ENCODE measurements at places on chromosomes 3 and 15. TPM values are rescaled to one million over a fixed set of nuclear protein-coding genes. Genes with fewer than 3 reads are reported as not detected.

- no peak for DNase-seq
- H3K36me3 ChIP-seq: no peaks in the 10 kb centered on the region
- peaks cover 11% of the 10 kb centered on the region for H3K4me1 ChIP-seq
Observed at GRCh38 chr15:44535092-44535491, 1.9 kb upstream of the EIF3J start.

The EIF4E3 gene
- total RNA-seq: 19.3 TPM

DNA sequence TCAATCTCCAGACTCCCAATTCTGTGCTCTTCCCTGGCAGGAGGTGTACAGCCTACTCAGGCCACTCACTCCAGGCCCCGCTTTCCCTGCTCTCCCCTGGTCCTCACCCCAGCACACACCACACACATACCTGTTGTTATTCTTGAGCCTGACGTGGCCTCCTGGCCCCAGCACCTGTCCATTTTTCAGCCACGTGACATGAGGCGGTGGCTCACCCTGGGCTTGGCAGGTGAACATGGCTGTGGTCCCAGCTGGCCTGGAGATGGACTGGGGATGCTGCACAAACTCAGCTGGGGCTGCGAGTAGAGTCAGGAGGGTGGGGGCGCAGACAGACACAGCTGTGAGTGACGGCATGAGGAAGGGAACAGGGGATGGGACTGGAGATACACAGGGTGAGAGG lies 27.3 kb downstream of the RNU5B-1 start:
- no peak for DNase-seq
- no peaks in the 10 kb centered on the region for H3K36me3 ChIP-seq
- no peaks in the 10 kb centered on the region for H3K27me3 ChIP-seq
- H3K4me1 ChIP-seq: no peaks in the 10 kb centered on the region
- H3K4me3 ChIP-seq: no peak overlapping the region
- H3K27ac ChIP-seq: no peak overlapping the region

The SERPINI2 gene
- total RNA-seq: not detected

DNA sequence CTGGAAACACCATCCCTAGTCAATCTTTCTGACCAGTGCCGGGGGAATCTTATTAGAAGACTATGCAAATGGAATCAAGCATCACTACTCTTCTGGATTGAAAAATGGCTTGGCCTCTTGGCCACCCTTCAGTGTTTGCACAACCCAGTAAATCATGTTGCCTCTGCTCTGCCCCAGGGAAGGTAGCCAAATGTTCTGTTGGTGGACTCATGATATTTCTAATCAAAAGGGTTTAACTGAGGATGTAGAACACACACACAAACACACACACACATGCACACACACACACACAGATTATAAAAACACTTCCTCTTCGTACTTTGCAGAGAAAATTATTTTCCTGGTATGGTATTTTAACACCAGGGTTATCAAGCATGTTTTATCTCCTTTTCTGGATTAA lies 7.9 kb downstream of the RBP2 start:
- H3K4me3 ChIP-seq: no peak overlapping the region
- no peaks in the 10 kb centered on the region for H3K4me1 ChIP-seq
- H3K36me3 ChIP-seq: no peaks in the 10 kb centered on the region
- no peak overlapping the region for H3K27ac ChIP-seq
- DNase-seq: no peak

GRCh38 chr15:99006146-99006545 lies 1.4 kb downstream of the PGPEP1L start:
- no peaks in the 10 kb centered on the region for H3K4me1 ChIP-seq
- H3K27me3 ChIP-seq: no peaks in the 10 kb centered on the region
- no peak overlapping the region for H3K27ac ChIP-seq
- DNase-seq: no peak
- no peak overlapping the region for H3K4me3 ChIP-seq

- H3K4me1 ChIP-seq: peaks cover 11% of the 10 kb centered on the region
- H3K4me3 ChIP-seq: no peak overlapping the region
- DNase-seq: no peak
- no peaks in the 10 kb centered on the region for H3K27me3 ChIP-seq
Observed at GRCh38 chr3:45583021-45583851, 11.3 kb upstream of the LIMD1 start.

The ADAMTS7 gene
- 6.2 TPM for total RNA-seq

The ROBO2 gene
- total RNA-seq: 1.3 TPM

The ACVR2B gene
- total RNA-seq: 10.7 TPM

DNA sequence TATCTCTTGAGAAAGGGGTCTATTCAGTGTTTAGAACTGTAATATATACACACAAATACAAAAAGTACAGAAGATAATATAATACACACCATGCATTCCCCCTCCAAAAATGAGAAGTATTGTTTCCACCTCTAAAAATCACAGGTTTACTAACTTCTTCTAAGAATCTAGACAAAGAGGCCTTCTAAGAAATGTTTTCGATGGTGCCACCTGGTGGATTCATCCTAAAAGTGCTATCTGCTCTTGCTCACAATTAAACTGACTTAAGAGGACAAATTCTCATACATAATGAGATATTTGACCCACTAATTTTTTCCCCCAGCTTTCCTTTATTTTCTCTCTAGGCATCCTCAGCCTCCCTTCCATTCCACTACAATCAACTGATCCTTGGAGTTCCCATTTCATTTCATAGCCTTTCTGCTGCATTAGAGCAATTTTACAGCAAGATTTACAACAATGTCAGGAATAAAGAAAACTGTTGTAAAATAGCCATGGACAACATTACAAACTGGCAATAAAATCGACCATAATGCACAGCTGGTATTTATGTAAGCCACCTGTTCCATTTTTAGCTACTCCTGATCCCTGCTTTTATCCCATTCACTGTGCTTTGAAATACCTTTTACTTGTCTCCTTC lies 124.6 kb downstream of the ARRDC4 start:
- H3K27me3 ChIP-seq: no peaks in the 10 kb centered on the region
- no peak overlapping the region for H3K4me3 ChIP-seq
- no peaks in the 10 kb centered on the region for H3K36me3 ChIP-seq
- no peak for DNase-seq

GRCh38 chr3:105397974-105398373 lies 31.3 kb downstream of the ALCAM start:
- no peak overlapping the region for H3K4me3 ChIP-seq
- no peaks in the 10 kb centered on the region for H3K4me1 ChIP-seq
- H3K36me3 ChIP-seq: no peaks in the 10 kb centered on the region
- no peak overlapping the region for H3K27ac ChIP-seq
- H3K27me3 ChIP-seq: no peaks in the 10 kb centered on the region
- DNase-seq: no peak

The NEK10 gene
- total RNA-seq: 246 TPM

GRCh38 chr3:89227218-89227617 lies 119.8 kb downstream of the EPHA3 start:
- no peaks in the 10 kb centered on the region for H3K36me3 ChIP-seq
- H3K4me1 ChIP-seq: no peaks in the 10 kb centered on the region
- H3K27ac ChIP-seq: no peak overlapping the region
- no peaks in the 10 kb centered on the region for H3K27me3 ChIP-seq

DNA sequence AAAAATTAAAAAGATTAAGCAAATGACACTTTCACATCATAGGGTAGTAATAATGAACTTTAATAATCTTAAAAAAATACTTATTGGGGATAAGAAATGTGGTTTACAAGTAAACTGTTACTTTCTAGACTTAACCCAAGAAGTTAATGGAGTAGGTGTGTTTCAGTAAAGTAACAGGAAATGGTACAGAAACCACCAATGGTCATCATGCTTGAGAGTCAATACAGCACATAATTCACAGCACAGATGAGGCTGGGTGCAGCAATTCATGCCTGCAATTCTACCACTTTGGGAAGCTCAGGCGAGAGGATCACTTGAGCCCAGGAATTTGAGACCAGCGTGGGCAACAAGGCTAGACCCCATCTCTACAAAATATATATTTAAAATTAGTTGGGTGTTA lies 11.5 kb upstream of the USP50 start:
- no peak overlapping the region for H3K4me3 ChIP-seq
- H3K27me3 ChIP-seq: no peaks in the 10 kb centered on the region
- no peaks in the 10 kb centered on the region for H3K36me3 ChIP-seq
- DNase-seq: no peak
- H3K4me1 ChIP-seq: no peaks in the 10 kb centered on the region
- no peak overlapping the region for H3K27ac ChIP-seq
